ENCODE measurements at places on chromosomes 11 and 22. TPM values are rescaled to one million over a fixed set of nuclear protein-coding genes. Genes with fewer than 3 reads are reported as not detected.

DNA sequence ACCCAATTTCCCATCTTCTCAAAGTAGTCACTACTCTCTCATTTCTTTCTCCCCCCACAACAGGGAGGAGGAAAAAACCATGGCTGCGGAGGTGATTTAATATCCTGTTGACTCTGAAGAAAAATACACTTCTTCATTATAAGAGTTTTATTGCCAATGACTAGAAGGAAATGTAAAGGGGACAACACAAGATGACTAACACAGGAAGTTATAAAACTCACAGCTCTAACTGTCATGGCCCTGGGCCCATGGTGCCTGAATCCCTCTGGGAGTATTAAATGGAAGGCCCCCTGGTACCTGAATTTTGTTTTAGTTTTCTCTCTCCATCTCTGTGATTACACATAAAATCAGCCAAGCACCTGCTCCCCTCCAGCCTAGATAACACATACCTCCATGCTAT is 352.8 kb upstream of the FAT3 start:
- DNase-seq = no peak

DNA sequence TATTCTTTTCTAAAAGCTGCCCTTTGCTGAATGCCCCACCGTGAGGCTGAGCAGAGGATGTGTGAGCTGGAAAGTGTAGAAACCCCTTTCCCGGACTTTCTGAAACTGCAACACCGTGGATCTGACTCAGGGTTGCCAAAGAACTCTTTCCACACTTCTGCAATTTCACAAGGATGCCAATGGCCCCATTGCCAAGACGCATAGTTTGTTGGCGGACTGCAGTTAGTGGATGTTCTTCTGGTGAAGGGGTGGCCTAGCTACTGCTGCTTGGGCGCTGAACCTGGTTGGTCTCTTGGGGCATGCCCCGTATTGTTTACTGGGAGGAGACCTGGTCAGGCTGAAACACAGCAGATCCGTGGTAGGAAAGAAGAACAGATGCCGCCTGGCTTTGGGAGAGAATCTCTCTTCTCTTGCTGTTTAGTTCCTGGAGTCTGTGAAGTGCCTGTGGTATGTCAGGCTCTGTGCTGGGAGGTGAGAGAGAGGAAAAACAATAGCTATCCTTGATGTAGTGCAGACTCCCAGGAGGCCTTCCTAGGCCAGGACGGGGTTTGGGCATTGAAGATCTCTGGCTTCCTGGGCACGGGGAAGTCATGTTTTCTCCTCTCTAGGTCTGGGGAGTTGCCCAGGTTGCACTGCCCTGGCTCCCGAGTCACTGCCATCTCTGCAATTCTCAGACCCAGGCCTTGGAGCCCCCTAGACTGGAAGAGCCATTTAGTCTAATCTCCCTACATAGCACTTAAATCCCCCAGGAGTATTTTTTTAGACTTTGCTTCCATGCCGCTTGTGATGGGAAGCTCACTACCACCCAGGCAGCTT is 26.9 kb downstream of the CD82 start:
- DNase-seq = no peak

GRCh38 chr11:10674911-10675440 is 18.6 kb downstream of the IRAG1 start:
- no peak for DNase-seq

Gene LAMTOR1
- total RNA-seq = 128 TPM

- DNase-seq = no peak
Observed at GRCh38 chr11:8055091-8055835, 25.7 kb upstream of the TUB start.

DNA sequence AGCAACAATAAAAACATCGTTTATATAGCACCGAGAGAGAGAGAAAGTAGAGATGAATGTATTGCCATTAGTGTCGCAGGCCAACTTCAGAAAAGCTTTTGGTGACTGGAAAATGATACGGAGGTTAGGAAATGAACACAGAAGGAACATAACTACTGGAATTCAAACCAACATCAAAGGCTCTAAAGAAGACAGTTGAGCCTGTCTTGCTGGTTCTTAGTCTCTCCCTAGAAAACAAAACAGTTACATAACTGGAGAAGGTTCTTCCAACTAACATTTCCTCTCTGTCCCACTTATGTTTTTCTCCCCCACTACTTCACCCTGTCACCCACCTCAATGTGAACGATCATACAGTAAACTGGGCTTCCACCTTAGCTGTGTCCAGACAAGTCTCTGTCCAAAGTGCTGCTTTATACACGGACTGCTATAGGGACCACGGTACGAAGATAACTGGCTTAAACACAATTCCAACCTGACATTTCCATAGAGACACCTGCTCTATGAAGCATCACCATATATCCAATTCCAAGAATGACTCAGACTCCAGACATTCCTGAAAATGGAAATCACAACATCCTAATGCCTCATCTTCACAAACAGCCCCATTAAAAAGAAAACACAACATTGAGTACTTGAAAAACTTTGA is 85.2 kb upstream of the ARHGAP32 start:
- DNase-seq = peak; percentile 36

- no peak for DNase-seq
Observed at GRCh38 chr11:96156379-96156722, 186.6 kb downstream of the MAML2 start.

DNA sequence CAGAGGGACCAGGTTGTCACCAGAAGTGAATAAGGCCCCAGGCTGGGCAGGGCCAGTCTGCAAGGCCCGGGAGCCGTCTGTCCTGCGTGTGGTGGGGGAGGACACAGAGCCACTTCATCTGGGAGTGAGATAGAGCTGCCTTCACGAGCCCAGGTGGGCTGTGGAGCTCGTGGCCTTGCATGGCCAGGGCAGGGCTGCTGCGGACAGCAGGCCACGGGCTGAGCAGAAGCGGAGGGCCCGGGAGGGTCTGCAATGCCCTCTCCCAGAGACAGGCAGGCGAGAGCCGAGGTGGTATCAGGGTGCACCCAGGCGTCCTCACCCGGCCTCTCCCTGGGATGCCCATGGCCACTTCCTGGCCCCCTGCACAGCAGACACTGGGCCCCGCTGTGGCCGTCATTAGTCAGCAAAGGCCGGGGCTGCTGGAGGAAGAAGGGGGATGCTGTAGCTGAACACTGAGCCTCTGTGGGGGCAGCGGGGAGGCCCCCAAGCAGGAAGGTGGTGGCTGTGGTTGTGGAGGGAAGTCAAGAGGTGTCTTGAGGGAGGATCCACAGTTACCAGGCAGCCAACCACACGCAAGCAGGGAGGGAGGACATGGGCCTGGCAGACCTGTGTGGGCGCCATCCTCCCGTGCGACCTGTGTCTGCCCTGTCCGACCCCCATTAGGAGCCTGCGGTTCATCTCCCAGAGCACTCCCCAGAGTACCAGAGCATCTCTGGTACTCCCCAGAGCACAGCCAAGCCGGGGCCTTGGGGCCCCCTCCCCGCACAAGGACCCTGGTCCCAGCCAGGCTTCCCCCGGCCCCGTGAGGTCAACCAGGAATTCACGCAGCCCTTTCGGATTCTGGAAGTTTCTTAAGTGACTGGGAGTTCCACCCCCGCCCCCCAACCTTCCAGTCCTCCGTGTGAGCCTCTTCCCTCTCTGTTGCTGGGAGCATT is 1109.5 kb downstream of the BRD1 start:
- no peak for DNase-seq

DNA sequence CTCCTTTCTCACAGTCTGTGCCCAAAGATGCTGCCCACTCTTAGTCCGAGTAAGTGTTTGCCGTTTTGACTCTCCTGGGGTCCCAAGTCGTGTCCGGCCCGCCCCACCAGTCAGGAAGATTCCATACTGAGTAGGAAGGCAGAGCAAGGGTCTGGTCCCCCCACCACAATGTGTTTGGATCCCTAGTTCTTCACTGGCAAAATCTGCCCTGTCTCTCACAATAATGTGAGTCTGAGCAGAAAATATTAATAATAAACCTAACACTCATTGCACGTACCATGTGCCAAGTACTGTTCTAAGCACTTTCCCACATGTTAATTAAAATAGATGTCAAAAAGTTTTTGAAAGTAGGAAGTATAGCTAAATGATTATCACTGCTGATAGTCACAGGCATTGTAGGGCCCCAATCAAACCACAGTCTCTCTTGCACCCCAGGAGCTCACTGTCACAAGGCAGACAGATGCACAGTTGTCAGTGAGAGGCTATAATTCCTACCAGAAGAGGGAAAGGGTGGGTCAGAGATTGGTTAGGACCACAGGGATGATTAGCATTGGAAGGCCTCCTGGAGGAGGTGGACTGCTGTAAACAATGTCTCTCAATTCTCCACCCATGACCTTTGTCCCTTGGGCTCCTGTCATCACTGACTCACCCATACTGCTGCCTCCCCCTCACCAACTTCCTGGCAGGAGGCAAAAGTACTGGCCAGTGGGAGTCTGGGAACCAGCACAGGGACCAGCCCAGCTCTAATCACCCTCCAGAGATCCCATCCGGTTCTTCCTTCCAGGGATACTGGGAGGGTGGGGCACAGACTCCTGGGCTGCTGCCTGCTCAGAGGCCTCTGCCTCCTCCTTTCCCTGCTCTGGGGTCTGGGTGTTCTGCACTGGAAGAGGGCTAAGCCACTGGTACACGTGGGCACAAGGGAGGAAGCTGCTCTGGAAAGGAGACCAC is 1.0 kb upstream of the POLD4 start:
- peak; percentile 95 for DNase-seq

Gene ACAT1
- 42.1 TPM for total RNA-seq

- no peak for DNase-seq
Observed at GRCh38 chr22:23772649-23773473, at the start of gene MMP11. Gene MMP11 (plus strand): TSS chr22:23772849. CDS start chr22:23772871, 22 bp downstream.

GRCh38 chr22:47196166-47196849 is 433.9 kb downstream of the TBC1D22A start:
- no peak for DNase-seq

Gene DDT
- total RNA-seq = 59.9 TPM

Gene GP1BB
- total RNA-seq = 0.90 TPM

GRCh38 chr22:24501301-24502005 is 6.3 kb downstream of the UPB1 start:
- no peak for DNase-seq

- DNase-seq = no peak
Observed at GRCh38 chr11:35605706-35606105, 12.6 kb upstream of the FJX1 start.

- DNase-seq = no peak
Observed at GRCh38 chr22:20952544-20953341, 14.3 kb upstream of the AIFM3 start.

DNA sequence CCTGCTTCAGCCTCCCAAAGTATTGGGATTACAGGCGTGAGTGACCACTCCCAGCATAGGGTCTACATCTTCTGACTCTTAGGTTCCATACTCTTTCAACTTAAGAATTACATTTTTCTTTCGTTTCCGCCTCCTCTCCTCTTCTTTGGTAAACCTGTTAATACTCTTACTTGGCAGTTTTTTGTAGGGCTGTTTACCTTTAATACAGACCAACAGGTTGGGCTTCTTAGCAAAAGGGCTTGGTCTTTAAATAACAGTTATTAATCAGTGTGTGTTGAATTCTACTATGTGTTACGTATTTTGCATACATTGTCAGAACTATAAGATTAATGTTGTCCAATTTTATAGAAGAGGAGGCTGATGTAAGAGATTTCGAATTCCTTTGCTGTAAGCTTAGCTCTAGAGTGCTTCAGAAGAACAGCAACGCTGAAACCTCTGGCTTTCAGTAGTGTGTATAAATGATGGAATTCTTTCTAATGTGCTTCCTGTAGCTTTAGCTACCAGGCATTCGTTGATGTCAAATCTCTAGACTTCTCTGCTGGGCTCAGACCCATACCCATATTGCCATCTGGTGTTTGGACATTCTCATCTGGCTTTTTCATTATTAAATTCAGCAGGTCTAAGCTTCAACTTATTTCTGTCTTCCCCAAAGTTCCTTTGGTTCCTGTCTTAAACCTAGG is 3.1 kb downstream of the FDX1 start:
- peak; percentile 7 for DNase-seq

DNA sequence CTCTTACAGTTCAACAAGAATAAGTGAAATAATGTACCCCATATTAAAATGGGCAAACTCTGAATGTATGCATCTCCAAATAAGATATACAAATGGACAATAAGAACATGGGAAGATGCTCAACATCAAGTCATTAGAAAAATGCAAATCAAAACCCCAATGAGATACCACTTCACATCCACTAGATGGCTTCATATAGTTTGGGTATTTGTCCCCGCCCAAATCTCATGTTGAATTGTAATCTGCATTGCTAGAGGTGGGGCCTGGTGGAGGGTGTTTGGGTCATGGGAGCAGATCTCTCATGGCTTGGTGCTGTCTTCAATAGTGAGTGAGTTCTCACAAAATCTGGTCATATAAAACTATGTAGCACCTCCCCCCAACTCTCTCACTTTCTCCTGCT is 5.7 kb downstream of the MPZL2 start:
- DNase-seq = peak; percentile 38

GRCh38 chr11:123413636-123414035 is 16.4 kb upstream of the GRAMD1B start:
- no peak for DNase-seq

Gene KCNK4
- not detected for total RNA-seq

GRCh38 chr11:2218031-2218633 is 46.5 kb upstream of the TH start:
- DNase-seq = no peak

DNA sequence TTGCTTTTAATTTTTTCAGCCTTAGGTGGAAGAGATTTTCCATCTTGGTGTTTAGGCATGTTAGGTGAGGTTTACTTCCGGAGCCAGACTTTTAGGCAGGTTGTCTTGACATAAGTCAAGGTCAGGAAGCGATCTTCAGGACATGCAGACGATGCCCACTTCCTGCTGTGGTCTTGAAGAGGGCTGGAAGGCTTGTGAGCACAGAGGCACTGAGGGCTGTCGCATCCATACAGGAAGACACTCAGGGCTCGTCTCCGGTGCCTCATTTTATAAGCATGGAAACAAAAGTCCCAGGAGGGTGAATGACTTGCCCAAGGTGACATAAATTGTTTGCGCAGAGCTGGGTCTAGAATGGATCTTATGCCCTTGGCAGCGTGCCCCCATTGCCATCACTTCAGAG is 30.8 kb downstream of the MARK2 start:
- DNase-seq = no peak

Gene CHRDL2
- total RNA-seq = not detected

Gene OR52B2
- not detected for total RNA-seq

Gene C11orf16
- not detected for total RNA-seq
